ENCODE measurements at places on chromosomes 2 and 18.

GRCh38 chr2:46073540-46074046 is 223.6 kb upstream of the EPAS1 start:
- DNase-seq, result no peak

DNA sequence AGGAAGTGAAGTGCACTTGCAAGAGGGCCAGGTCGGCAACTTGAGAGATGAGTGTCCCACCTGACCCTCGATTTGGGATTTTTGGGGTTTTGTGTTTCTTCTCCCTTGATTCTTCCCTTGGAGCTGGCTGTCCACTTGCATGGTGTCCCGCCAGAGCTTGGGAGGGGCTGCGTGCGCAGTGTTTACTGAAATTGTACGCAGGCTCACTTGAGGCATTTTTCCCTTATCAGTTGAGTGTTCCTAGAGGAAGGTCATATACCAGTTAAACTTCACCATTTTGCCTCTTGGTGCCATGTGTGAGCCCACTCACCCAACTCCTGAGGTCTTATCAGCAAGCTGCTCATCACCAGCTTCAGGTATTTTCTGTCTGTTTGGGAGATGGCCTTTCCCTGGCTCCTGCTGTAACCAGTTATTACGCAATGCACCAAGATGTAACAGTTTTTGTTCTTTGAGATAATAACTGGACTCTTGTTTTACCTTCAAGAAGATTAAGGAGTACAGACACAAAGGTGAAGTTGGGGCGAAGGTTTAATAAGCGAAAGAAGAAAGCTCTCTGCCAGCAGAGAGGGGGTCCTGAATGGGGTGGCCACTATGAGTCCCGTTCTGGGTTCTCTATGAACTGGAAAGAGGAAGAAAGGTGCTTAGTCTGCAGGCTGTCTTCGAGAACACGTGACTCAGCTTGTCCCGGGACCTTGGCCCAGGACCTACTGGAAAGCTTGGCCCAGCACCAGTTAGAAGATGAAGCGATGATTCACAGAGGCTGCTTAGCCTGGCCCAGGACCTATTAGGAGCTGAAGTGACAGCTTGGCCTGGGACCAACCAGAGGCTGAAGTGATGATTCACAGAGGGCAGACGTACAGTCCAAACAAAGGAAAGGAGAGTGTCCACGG is 21.5 kb upstream of the TXNL4A start:
- no peak for DNase-seq

DNA sequence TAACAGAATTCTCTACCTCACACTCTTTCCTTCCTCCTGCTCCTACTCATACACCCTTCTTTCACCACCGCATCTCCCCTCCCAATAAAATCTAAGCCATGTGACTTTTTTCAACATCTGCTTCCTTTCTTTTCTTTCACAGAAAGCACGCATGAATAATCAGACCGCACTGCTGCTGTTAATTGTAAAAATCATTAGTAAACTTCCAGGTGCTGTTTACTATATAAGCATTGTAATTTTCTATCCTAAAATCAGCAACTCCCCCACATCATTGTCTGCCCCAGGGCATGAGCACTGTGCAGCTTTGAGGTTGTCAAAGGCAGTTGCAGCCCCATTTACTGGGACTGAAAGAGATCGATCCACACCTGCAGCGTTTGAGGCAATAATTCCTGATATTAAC is 782.6 kb upstream of the ID2 start:
- DNase-seq, result no peak

DNA sequence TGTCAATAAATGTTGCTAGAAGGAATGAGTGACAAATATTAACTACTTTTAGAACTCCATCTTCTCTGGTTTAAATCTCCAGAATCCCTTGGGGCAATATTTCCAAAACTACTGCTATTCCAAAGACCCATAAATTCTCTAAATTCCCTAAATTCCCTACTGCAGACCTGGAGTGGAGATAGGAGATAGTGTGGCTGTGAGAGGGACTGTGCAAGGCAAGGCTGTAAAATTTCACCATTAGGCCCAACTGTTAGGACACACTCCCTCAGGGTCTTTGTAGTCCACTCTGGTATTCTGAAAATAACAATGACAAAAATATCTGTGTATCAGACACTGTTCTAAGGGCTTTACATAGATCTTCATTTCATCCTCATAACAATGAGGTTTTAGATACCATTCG is 67.9 kb downstream of the MYL12B start:
- no peak for DNase-seq

GRCh38 chr2:186748354-186748753 is 54.5 kb downstream of the FAM171B start:
- DNase-seq, result no peak

DNA sequence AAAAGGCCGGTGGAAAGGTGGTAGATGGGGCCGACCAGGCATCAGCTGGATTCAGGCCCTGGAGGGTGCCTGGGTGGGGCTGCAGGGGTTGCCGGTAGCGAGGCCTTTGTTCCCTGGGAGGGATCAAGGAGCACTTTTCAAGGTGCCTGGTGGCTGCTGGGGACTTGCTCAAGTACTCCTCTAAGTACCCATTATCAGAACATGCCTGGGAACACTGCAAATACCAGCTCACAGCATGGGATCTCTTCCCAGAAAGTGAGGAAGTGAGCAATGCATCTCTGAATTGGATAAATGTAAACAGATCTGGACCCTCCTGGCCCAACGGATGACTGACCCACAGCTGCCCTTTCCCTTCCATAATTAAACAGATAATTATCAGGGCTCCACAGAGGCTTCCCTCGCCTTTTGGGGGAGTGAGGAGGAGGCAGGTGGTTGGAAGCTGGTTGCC is 210.5 kb downstream of the SH3RF3 start:
- DNase-seq, result no peak

- DNase-seq, result no peak
Observed at GRCh38 chr2:158730621-158731140, 64.4 kb upstream of the DAPL1 start.

- DNase-seq, result no peak
Observed at GRCh38 chr2:236070236-236070635, 98.0 kb downstream of the GBX2 start.

DNA sequence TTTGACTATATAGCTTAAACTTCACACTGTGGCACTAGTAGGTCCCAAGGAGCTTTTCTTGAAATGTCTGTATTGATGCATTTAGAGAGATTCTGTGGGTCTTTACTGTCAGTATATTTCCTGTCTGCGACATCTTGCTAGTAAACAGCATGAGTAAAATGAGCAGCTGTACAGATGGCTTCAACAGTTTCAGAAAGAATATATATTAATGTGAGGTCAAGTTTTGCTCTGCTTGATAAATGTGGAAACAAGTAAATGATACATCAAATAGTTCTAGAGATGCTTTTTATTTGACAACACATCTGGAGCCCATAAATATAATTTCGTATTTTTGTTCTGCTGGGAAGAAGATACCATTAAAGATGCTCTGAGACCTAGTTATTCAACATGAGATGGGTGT is 310.9 kb upstream of the COL3A1 start:
- no peak for DNase-seq

DNA sequence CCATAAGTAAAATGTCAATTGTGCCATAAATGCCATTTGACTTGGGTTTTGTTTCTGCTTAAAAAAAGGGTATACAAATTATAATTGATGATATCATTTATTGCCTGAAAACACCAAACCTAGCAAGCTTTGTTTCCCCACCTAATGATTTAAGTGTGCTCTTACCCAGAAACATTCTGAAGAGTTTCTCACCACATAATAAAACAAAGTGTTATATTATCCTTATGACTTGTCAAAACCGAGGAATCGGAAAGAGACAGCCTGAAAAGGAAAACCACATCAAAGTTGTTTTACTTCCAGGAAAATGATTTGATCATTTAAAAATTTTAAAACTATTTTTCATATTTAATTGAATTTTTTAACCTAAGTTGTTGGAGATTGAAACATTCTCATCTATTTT is 170.5 kb upstream of the SLC39A10 start:
- DNase-seq, result no peak

DNA sequence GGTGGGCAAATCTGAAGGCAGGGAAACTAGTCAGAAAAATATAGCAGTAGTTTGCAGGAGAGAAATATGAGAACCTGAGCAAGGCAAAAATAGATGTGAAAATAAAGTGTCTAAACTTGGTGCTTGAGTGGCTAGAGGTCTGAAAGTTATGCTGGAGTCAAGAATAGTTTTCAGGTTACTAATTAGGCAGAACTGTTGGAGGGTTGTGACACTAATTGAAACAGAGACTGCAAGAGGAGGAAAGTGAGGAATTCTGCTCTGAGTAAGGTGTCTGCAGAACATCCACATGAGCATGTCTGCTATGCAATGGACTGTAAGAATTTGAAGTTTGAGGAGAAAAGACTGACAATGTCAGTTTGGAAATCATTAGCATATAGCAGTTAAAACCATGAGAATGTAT is 444.0 kb upstream of the LRRTM1 start:
- DNase-seq, result no peak

- no peak for DNase-seq
Observed at GRCh38 chr2:10915236-10915635, 3.5 kb downstream of the KCNF1 start.

DNA sequence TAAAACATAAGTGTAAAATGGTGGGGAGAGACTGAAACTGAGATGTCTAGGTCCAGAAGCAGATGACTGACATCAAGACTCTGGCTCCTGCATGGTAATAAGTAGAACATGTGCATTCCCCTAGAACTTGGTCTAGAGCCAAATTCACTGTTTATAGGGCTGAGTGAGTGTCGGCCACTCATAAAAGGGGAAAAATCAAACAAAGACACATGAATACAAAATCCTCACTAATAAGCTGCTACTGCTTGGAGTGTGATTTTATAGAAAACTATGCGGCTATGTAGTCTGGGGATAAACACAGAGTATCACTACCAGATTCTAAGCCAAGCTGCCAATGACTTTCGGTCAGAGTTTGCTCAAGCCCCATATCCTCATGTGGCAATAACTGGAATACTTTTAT is 1080.8 kb upstream of the DDX18 start:
- no peak for DNase-seq

- DNase-seq, result no peak
Observed at GRCh38 chr2:39913648-39914461, 134.8 kb upstream of the THUMPD2 start.

DNA sequence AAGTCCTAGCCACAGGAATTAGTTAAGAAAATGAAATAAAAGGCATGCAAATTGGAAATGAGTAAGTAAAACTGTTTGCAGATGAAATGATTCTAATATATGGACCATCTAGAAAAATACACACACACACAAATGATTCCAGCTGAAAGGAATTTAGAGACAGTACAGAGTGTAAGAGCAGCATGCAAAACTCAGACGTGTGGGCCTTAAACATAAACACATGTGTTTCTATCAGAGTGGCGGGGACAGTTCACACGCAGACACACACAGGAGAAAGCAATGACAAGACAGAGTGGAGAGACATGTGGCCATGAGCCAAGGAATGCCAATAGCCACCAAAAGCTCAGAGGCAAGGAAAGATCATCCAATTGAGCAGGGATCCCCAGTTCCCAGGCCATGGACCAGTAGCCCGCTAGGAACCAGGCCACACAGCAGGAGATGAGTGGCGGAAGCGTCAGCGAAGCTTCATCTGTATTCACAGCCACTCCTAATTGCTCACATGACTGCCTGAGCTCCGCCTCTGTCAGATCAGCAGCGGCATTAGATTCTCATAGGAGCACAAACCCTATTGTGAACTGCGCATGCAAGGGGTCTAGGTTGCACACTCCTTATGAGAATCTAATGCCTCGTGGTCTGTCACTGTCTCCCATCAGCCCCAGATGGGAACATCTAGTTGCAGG is 155.4 kb downstream of the ARL4C start:
- DNase-seq, result no peak

All from stimulated activated CD4-positive, alpha-beta T cell treated with anti-CD3 and anti-CD28 coated beads, TNF-alpha, amount 100 ng/mL, for 1 hour (primary cell).